NCI-H345 (cell line): ENCODE measurements at places on chromosomes 1 and 21.

DNA sequence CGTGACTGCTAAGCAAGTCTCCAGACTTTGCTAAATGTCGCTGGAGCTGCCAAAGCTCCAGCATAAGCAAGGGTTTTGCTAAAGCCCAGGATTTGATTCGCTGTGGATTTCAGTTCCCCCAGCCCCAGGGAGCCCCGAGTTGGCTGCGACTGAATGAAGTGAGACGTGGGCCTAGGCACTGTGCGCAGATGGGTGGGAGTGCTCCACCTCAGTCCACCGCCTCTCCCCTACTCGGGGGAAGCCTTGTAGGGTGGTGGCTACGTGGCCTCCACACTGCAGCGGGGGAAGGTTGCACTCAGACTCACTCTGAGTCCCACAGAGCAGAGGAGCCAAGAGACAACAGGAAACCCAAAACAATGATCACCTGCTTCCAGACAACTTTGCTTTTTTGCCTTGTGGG is 397.8 kb upstream of the VAMP3 start:
- no peak for DNase-seq

- DNase-seq = no peak
Observed at GRCh38 chr21:36926989-36927718, 39.3 kb downstream of the HLCS start.

DNA sequence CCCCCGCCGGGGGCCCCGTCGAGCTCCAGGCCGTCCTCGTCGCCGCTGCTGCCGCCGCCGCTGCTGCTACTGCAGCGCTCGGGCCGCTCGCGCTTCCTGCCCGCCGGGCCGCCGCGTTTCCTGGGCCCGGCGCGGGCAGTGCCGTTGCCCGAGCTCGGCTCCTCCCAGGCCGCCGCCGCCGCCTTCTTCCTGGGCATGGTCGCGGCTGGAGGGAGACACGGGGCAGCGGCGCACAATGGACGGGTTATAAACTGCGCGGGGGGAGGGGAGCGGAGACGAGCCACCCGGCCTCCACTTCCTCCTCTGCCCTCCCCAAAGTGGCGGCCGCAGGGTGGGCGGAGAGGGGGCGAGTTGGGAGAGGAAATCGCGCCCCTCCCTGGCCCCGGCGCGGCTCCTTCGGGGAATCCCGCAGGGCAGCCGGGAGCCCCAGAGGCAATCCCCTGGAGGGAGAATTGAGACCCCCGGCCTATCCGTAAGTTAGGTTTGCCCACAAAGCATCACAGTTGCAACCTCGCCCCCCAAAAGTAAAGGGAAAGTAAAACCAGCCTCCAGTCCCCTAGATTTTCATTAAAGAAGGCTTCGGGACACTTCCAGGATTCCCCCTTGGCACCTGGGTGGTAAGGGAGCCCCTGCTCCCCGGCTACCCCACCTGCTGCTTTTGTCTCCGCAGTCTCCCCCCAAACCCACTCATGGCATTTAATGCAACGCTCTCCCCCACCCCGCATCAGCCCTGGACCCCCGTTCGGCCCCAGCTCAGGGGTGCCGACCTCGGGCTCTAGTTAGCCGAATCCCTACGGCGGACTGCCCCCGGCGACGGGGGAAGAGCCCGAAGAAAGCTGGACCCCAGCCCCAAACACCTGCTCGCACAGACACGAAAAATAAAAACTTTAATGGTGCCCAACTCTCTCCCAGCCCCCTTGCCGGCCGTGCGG is 893 bp downstream of the RCC2 start:
- peak; percentile 60 for DNase-seq

DNA sequence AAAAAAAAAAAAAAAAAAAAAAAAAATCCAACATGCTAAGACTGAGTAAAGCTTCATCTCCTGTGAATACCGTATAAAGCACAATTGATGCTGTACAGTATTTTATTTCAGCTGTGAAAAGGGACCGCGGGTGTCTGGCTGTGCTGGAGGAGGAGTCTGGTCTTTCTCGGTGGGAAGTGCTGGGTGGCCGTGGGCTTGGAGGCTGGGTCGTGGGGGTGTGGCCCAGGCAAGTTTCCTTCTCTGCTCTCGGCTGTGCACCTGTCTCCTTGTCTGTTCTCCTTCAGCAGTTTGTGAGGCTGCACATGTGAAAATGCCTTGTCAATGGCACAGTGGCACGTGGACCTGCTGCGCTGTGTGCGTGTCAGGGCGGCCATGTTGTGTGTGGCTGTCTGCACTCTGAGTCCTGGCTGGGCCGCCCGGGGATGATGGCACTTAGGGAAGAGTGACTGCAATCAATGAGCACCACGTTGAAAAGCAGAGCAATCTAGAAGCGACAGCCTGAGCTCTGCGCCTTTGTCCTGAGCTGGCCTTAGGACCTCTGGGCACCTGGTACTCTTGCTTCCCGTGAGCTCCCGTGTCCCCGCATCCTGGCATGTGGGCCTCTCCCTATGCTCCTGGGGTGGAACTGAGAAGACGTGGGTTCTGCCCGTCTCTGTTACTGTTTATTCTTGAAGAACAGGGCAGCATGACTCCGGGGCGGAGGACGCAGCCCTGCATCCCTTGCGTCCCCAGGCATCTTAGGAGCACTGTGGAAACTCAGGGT is 14.5 kb downstream of the AGPAT3 start:
- no peak for DNase-seq

- peak; percentile 9 for DNase-seq
Observed at GRCh38 chr1:27142464-27142863, 12.5 kb downstream of the SLC9A1 start.

DNA sequence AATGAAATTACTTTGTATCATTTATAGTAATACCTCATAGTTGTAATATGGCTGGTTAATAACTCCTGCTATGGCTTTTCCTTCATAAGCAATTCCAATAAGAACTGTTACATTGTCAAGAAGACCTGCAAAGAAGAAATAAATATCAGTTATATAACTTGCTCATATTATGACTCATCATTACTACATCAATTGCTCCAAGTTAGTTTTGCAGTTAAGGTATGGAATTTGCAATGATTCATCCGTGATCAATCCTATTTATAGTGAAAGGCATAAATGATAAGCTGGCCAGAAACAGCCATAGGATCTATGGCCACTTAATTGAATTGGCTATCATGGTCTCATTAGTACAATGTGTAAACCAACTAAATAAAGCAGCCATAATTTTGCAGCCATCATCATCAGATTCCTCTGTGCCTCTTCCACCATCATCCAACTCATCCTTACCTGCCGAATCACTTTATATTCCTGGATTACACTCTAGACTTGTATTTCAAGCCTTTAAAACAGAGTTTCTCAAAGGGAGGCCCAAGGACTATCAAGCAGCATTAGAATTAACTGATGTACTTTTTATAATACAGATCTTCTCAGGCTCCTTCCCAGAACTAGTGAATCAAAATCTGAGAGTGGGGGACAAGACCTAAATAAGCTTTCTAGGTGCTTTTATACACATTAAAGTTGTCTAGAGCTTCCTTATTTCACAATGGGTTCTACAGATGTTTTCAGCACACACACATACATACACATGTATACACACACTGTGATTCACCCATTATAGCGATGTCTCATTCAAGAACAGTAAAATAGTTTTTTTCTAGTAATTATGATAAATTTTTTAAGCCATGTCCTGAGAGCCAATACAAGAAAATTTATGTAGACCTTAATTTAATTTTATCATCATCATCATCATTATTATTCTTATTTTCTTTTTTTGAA is 21.2 kb upstream of the EPRS1 start:
- DNase-seq = no peak

- DNase-seq = no peak
Observed at GRCh38 chr1:7327849-7328248, 443.2 kb upstream of the VAMP3 start.

DNA sequence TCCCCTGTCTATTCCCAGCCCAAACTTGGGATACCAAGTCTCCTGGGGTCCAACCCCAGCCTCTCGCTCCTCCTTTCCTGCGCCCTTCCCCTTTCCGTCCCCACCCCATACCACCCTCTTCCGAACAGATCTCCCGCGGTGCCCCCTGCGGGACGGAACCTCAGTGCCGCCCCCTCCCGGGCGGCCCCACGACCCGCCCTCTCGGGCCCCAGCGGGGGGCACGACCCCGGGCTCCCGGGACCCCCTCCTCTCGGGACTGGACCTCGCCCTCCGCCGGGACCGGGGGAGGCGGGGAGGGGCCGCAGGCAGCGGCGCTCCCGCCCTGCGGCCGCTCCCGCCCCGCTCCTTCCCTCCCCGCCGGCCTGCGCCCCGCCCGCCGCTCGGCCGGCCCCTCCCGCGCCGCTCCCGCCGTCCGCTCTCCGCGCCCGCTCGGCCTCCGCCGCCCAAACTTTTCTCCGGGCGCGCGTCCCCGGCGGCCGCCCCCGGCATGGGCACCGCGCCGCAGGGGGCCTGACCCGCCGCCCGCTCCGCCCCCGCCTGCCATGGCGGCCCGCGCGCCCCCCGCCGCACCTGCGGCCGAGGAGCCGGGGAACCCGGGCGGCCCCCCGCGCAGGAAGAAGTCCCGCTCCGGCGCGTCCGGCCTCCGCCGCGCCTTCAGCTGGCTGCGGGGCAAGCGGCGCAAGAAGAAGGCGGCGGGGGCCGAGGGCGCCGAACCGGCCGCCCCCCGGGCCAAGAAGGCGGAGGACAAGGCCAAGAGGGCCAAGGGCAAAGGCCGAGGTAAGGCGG is 39.0 kb upstream of the SYNC start:
- peak; percentile 39 for DNase-seq

- no peak for DNase-seq
Observed at GRCh38 chr1:3056641-3057040, 12.4 kb upstream of the PRDM16 start.

DNA sequence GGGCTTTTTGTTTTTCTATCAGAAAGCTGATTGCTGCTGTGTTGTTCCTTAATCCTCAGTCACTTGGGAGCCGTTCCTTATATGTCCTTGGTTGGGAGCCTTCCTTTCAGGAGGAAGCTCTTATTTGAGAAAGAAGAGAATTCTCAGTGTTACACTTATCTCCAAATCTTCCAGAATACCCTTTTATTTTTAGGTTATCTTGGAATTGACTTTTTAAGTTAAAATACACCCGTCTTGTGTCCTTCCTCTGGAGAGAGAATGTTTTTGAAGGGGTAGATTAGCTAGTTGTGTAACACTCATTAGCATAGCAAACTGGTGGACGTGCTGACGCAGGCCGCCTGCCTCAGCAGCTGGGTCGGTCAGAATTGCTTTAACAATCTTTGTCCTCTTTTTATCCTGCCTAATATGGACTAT is 42.1 kb downstream of the LRRC8B start:
- no peak for DNase-seq

GRCh38 chr1:225427235-225428067 is at the start of gene LBR:
TSS of gene LBR (minus strand) at chr1:225428038. CDS start at chr1:225424075, 3,963 bp downstream.
- no peak for DNase-seq

GRCh38 chr1:1985375-1986050 is 18.1 kb downstream of the CFAP74 start:
- no peak for DNase-seq

DNA sequence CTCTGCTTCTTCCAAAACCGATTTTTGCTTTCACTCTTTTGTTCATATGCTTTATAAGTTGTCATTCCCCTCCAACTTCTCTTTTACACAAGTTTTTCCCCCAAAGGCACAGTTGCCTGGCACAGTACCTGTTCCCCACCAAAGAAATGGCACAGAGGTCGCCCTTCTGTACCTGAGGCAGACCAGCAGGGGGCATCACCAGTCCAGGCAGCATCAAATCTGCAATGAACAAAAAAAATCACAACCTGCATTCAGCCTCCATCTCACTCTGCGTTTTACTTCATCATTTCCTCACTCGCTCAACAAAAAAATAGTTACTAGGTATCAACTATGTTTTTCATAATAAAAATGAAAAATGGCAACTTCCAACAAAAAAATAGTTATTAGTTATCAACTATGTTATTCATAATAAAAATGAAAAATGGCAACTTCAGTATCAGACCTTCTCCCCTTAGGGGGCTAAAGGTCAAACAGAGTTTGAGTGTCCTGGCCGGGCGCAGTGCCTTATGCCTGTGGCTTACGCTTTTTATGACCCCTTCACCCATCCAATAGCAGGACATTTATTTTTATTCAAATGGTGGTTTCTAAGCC is 4.1 kb downstream of the EIF2D start:
- peak; percentile 15 for DNase-seq

GRCh38 chr1:78318011-78318410 is 172.8 kb upstream of the PTGFR start:
- DNase-seq = no peak

DNA sequence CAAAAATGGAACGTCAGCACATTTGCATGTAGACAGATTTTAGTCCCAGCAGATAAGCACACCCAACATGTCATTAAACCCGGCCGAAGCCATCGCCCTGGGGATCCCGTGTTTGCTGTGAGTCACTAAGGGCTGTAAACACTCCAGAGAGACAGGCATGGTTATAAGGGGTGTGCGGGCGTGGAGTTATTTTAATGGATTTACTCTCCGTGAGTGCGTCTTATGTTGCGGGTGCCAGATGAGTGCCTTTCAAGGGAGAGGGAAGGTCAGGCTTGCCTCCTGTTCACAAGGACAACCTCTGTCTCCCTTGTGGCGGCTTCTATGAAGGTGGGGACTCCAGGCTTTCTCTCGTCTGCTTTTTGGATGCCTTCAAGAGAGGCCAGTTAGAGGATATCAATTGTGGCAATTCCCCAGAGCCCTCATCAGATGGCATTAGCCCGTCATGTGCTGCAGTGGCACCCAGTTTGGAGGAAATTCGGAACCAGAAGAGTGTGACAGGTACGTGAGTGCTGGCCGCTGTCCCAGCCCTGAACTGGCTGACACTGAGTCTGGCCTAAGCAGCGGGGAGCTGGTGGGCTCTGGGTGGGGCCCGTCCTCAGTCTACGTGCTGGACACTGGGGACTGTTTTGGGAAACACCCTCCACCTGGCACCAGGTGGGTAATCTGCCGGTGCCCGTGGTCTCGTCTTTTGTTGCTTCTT is 223.8 kb upstream of the TMEM51 start:
- peak; percentile 76 for DNase-seq

- DNase-seq = no peak
Observed at GRCh38 chr1:160811147-160811546, 15.2 kb downstream of the LY9 start.

- no peak for DNase-seq
Observed at GRCh38 chr1:46595127-46595526, 8.9 kb downstream of the MKNK1 start.

DNA sequence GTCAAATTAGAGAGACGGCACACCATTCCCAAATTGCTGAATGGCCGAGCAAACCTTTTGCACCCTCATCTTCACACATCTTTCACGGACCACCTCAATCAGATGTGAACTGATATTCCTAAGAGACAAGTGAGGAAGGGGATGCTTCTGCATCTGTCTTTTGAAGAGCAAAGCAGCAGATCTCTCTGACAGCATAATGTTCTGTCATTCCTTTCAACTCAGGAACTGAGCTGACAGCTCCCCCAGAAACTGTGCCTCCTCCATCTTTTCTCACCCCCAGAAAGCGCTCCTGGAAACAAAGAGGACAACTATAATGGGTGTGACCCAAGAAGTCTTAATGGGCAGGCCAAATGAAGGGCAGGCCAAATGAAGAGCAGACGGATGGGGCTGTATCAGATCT is 256.4 kb downstream of the C1orf94 start:
- no peak for DNase-seq
